ENCODE measurements at places on chromosomes 2 and 18.
A peak's percentile ranks its signal among the peaks of the same experiment; 100 is the strongest.

GRCh38 chr2:71347517-71347916 is 15.9 kb downstream of the ZNF638 start:
- DNase-seq = peak; percentile 18

DNA sequence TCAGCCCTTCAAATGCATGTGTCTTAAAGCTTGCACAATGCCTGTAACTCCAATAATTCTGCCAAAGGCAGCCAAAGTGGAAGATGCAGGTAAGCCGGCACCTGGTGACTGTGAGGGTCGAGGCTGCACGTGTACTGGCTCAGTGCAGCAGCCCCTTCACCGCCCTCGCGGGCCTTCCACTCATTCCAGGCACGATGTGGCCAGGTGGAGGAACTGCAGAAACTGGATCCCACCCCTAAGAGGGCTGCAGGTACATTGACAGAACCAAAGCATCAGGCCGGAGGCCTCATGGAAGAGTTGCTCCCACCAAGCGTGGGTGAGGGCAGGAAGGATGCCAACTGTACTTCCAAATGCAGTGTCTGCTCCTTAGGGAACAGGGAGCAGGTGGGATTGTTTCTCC is 253.4 kb downstream of the HDAC4 start:
- no peak for DNase-seq

DNA sequence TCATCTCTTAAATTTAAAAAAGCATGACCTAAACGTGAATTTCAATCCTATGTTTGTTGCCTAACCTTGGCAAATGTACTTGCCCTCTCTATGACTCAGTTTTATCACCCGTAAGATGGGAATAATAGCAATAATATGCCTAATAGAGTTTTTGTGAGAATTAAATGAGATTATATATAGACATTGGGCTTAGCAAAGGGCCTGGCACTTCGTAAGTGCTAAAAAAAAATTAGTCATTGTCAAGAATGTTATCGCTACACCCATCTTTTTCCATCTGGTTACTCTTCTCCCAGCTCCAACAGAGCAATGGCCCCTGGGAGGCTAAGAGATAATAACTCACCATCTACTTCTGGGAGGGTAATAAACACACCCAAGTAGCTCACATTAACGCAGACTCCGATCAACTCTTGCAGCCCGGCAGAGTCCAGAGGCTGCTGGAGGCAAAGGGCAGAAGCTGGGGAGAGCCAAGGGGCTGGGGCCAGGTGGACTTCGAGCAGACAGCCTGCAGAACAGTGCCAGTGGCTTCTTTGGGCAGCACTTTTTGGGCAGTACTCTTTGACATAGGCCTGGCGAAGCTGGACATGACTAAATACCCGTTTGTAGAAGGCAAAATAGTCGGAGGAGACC is 63.9 kb upstream of the STPG4 start:
- no peak for DNase-seq

DNA sequence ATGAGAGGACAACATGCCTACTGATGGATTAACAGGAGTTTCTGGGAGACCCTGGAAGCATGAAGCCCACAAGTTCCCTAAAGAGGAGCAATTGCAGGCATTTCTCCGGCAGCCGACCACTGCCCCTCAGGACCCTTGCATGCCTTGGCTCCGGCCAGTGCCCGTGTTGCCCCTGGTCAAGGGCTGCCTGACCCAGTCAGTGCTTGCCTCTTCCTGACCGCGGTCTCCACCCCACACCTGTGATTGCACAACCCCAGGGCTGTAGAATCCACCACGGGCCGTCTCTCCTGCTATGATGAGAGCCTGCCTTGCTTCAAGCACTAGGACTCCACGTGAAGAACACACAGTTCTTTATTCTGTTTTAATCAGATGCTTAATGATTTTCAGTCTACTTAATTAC is 127.5 kb downstream of the GLI2 start:
- DNase-seq = no peak

- DNase-seq = no peak
These were observed 12.7 kb upstream of the SCN1A start for GRCh38 chr2:166140475-166140874.

DNA sequence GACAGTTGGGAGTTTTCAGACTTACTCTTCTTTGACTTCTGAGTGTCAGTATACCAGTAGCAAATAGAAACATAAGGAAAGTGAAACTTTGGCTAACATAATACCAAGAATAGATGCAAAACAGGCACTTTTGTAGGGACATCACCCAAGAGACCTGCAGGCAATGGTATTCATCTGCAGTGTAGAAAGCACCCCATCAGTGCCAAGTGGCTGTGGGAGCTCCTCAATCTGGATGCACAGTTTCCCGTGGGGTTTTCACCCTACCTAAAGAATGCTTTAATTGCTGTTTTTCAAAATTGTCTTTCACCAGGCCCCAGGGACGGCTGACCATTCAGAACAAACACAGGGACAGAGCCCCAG is 96.6 kb upstream of the GPR45 start:
- DNase-seq = no peak

GRCh38 chr2:218230882-218231281 is 13.9 kb downstream of the ARPC2 start:
- DNase-seq = peak; percentile 42

GRCh38 chr2:1556776-1557466 is 143.7 kb downstream of the TPO start:
- no peak for DNase-seq

- no peak for DNase-seq
These were observed 632.4 kb upstream of the SLC8A1 start for GRCh38 chr2:41084321-41084720.

GRCh38 chr2:168929031-168929430 is 27.9 kb downstream of the G6PC2 start:
- DNase-seq = no peak
